ENCODE measurements at places on chromosomes 5 and 9. TPM values are rescaled to one million over a fixed set of nuclear protein-coding genes. Genes with fewer than 3 reads are reported as not detected.

Gene SERF1A
- 0.60 TPM for total RNA-seq

Gene DND1
- 1.4 TPM for total RNA-seq

Gene GFPT2
- 34.6 TPM for total RNA-seq

Gene TGFBR1
- total RNA-seq: 35.3 TPM

Gene SCGB3A2
- not detected for total RNA-seq

Data from A549 treated with DMSO at 1 μM for 4 hours (cell line).